ENCODE measurements at places on chromosomes 5 and 9.

- DNase-seq = no peak
These were observed 163.9 kb upstream of the RASA1 start for GRCh38 chr5:87103616-87104287.

DNA sequence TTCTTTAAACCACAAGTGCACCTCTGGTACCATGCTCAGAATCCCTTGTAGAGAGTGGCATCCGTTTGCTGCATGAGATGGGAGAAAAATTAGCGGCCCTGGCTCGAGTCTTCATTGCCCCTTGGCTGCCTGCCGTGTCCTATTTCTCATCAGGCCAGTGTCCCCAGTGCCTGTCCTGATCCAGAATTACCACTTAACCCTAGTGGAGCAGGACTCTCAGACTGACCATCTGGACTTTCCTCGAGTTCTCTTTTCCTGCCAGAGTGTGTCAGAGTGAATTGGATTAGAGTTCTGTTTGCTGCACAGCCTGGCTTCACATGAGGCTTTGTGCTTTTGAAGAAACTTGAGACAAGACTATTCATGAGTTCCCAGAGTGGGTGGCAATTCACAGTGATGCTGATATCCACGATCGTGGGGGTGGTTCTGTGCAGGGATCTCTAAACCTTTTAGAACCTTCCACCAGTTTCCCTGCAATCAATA lies 92.6 kb downstream of the C9orf152 start:
- no peak for DNase-seq

- DNase-seq = no peak
These were observed 128.0 kb downstream of the RASEF start for GRCh38 chr9:82934949-82935348.

DNA sequence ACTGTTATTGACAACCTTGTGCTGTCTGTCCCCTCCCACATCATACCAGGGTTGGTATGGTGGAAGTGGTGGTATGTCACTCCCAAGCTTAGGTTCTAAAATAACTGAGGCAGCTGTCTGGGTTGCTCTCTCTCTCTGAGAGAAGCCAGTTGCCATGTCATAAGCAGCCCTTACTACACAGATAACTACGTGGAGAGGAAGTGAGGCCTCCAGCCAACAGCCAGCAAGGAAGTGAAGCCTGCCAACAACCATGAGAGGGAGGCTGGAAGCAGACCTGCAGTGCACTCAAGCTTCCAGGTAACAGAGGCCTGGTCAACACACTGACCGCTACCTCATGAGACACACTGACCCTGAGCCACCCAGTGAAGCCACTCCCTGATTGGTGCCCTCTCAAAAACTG lies 18.6 kb downstream of the CTNNAL1 start:
- DNase-seq = no peak

- DNase-seq = no peak
These were observed 1068.7 kb downstream of the CDH12 start for GRCh38 chr5:21784487-21784886.

- no peak for DNase-seq
These were observed 104.8 kb downstream of the SEC61B start for GRCh38 chr9:99326917-99327189.

DNA sequence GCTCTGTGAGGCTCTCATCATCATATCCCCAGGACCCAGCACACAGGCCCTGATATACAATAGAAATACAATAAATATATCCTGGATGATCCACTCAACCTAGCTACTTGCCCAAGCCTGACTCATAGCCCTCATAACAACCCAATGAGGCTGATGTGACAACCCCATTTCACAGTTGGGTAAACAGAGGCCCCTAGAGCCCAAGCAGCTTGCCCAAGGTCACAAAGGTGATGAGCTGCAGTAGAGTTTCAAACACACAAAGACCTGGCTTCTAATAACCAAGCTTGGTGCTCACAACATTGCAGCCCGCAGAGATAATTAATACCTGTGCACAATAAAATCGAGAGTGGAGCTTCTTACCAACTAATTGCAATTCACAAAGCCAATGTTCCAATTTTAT lies 3.2 kb upstream of the AKNA start:
- no peak for DNase-seq

DNA sequence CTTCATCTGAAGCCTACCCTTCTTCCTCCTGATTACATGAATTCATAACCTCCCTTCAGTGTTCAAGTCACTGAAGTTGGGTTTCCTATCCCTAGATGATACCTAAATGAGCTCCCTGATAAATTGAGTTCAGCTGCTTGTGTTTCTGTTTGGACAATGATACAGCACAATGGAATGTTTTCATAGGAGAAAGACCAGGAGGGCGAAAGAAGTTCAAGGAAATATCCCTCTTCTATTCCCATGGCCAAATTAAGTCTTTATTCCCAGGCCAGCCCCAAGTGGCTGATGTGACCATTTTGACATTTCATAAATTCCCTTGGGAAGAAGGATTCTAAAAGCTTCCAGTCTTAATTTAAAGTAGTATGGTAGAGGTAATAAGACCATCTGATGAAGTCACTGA lies 555.8 kb upstream of the CLINT1 start:
- no peak for DNase-seq

GRCh38 chr5:53607886-53608285 lies 47.4 kb downstream of the NDUFS4 start:
- no peak for DNase-seq

DNA sequence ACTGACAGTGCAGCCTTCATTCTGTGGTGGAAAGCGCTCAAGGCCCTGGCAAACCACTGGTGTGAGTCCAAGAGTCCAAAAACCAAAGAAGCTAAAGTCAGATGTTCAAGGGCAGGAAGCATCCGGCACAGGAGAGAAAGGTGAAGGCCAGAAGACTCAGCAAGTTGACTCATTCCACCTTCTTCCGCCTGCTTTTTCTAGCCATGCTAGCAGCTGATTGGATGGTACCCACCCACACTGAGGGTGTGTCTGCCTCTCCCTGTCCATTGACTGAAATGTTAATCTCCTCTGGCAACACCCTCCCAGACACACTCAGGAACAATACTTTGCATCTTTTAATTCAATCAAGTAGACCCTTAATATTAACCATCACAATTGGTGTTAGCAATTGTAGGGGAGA lies 296.1 kb downstream of the NDUFS4 start:
- DNase-seq = no peak

DNA sequence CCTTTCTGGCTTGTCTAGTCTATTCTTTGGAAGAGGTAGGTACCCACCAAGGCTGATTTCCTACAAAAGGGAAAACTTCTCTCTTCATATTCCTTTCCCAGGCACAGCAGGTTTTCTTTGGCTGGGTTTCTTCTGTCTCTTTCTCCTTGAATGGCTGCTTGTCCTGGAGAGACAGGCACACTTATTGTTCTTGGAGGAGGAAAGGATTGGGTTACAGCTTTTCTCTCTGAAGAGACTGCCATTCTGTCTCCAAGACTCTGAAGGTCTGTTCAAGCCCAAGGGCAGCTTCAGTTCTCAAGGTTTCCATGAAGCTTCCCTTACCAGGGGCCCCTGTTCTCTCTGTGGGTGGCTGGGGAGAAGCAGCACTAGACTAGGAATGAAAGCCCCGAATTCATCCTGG lies 33.9 kb downstream of the ACTBL2 start:
- no peak for DNase-seq

GRCh38 chr9:89328064-89328463 lies 9.8 kb downstream of the SECISBP2 start:
- no peak for DNase-seq

DNA sequence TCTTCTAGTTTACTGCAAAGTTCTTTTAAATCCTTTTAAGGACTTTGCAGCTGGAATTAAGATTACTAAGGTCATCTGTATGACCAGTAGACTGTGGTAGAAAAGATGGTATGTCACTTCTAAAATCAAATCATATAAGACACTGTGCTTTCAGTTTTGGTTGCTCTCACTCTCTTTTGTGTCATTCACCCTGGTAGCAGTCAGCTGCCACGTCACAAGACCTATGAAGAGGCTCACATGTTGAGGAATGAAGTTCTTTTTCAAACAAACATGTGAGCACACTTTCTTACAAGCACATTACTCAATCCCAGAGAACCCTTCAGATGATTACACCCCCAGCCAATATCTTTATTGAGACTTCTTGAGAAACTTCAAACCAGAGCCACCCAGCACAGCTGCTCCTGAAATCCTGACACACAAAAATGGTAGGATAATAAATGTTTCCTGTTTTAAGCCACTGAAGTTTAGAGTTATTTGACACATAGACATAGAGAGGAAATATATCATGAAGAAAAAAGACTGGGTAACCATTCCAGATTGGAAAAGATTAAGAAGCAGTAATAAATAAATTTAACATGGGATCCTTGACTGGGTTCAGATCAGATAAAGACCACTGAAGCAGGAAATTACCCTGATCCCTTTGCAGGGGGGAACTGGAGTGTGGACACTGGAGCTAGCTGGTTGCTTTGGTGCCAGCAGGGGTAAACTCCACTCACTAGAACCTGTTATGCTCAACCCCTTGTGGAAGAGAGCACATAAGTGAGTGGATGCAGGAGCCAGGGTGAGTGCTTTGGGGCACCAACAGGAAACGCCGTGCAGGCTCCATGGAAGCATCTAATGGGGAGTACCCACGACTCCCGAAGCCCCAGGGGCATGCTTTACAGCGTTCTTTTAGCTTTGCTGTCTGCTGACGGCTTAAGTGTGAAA lies 64.1 kb downstream of the SLCO4C1 start:
- DNase-seq = no peak

GRCh38 chr5:148206620-148207019 lies 3.8 kb downstream of the SPINK6 start:
- DNase-seq = no peak

DNA sequence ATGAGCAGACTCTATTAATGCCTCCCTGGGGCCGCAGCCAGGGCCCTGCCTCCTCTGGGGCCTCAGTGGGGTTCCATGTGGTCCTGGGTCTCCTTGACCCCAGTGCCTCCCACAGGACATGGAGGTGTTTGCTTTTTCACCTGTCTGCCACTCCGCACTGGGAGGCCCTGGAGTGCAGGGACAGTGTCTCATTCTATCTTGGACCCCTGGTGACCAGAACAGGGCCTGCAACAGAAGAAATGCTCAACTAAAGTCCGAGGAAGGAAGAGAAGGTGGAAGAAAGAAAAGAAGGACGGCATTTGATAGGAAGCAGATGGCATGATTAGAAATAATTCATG lies 243.2 kb downstream of the CDK5RAP2 start:
- no peak for DNase-seq

GRCh38 chr9:30349526-30350513 lies 2034.6 kb upstream of the ACO1 start:
- no peak for DNase-seq

DNA sequence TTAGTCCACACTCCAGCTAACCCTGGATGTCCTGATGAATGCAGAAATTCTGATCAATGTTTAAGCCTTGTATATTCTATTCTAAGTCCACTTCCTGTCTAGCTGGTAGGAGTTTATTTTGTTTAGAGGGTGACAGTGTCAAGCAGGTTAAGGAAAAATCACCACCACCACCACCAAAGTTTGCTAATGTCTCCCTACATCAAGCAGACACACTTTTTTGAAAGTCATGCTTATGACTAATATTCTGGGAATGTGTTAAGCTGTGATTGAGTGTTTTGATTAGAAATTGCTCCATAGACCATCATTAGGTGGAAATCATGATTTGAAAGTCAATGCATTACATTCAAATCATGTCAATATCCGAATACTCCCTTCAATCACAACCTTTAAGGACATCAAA lies 1530.1 kb downstream of the MAT2B start:
- DNase-seq = no peak

GRCh38 chr9:109046346-109046745 lies 33.0 kb upstream of the CTNNAL1 start:
- no peak for DNase-seq

- no peak for DNase-seq
These were observed 257.7 kb downstream of the GABRG2 start for GRCh38 chr5:162325143-162325727.

GRCh38 chr5:84764227-84764626 lies 379.5 kb upstream of the EDIL3 start:
- DNase-seq = no peak

DNA sequence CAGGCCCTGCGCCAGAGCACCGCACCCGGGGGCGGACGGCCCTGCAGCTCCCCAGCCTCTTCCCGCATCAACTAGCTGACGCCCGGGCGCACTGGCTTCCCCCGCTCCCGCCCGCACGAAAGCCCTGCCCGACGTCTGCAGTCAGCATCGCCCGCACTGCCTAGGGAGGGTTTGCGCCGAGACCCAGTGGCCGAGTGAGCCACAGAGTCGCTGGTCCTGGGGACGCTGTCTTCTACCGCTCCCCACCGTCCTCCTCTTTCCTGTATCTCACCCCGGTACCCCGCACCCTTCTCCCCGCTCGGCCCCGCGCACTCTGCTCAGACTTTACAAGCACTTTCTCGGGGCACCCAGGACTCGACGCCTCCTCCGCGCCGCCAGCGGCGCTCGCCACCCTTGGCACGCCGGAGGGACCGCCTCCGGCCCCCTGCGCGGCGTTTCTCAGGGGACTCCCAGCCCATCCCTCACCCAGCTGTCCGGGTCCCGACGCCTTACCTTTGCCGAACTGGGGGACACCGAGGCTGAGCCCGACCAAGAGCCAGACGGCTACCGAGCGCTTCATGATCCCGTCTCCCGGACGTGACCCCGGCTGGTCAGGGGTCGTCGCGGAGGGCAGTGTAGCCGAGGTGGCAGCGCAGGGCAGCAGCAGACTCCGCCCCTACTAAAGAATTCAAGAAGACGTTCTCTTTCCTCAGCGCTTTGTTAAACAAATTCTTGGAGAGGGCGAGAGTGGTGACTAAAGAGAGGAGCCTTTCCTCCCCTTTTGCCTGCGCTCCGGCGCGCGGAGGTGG lies 670 bp downstream of the EDIL3 start:
- no peak for DNase-seq

- DNase-seq = no peak
These were observed 508.9 kb downstream of the EBF1 start for GRCh38 chr5:158590746-158591300.

- DNase-seq = no peak
These were observed 281.9 kb upstream of the PUM3 start for GRCh38 chr9:3125602-3126405.

DNA sequence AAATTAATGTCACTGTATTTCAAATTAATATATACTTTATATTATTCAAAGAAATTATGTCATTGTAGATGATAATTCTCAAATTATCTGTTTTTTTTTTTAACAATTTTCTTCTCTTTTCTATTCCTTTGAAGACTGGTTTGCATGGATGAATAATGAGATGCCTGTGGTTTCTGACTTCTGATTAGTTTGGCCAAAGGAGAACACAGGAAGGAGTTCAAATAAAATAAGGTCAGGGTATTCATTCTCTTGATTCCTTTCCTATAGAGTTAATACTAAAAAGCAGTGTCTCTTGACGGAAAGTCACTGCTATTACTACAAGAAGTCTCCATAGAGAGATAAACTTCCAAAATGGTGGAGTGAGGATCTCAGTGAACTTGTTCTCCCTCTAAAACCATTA lies 279.6 kb upstream of the FTMT start:
- no peak for DNase-seq

GRCh38 chr9:112764344-112764743 lies 13.8 kb downstream of the SNX30 start:
- no peak for DNase-seq

DNA sequence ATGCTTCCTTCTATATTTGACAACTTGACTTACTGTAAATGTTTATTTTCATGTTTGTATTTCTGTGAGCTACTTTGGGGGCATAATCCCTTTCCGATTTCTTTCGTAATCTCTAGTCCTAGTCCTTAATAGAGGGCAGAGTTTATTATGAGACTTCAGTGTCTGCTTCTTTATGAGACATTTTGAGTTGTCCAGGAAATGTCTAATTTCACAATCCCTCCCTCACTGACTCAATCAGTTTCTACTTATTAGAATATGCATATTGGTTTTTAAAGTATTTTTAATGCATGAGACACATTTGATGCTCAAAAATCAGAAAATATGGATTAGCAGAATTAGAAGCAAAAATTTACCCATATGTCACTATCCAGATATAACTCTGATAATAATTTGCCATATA lies 160.9 kb downstream of the FOCAD start:
- DNase-seq = no peak

- no peak for DNase-seq
These were observed 340.0 kb upstream of the PIK3R1 start for GRCh38 chr5:67875601-67876000.
